Muscle of back (tissue), 13 donors: ENCODE measurements at places on chromosomes 5 and 9.

- peak; percentile 97 for DNase-seq
Observed at GRCh38 chr5:135993880-135994636, 34.7 kb upstream of the TGFBI start.

- DNase-seq: peak; percentile 72
Observed at GRCh38 chr5:80255431-80255810, 427 bp downstream of the SERINC5 start.

DNA sequence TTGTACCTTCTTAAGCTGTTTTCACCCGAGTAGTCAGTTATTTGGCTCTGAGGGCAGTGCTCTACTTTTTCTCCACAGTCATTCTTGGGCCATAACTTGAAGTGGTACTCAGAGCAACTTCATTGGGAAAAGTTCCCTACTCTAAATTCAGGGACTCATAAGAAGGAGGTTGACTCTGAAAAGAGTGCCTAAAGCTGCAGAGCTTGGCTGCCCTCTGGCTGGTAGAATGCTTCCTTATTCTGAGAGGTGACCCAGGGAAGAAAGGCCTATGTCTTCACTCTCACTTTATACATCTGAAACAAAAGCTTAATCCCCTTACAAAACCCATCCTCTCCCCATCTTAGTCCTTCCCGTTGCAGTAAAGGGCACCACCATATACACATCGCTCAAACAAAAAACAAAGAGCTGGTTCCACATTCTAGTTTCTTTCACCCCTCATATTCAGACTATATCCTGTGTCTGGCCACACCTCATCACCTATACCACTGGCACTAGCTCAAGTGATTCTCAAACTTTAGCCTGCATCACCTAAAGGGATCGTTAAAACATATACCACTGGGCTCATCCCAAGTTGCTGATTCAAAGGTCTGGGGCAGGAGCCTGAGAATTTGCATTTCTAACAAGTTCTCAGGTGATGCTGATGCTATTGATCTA, 7.9 kb downstream of the IGIP start:
- no peak for DNase-seq

- DNase-seq: no peak
Observed at GRCh38 chr9:3136686-3137346, 292.9 kb upstream of the PUM3 start.

DNA sequence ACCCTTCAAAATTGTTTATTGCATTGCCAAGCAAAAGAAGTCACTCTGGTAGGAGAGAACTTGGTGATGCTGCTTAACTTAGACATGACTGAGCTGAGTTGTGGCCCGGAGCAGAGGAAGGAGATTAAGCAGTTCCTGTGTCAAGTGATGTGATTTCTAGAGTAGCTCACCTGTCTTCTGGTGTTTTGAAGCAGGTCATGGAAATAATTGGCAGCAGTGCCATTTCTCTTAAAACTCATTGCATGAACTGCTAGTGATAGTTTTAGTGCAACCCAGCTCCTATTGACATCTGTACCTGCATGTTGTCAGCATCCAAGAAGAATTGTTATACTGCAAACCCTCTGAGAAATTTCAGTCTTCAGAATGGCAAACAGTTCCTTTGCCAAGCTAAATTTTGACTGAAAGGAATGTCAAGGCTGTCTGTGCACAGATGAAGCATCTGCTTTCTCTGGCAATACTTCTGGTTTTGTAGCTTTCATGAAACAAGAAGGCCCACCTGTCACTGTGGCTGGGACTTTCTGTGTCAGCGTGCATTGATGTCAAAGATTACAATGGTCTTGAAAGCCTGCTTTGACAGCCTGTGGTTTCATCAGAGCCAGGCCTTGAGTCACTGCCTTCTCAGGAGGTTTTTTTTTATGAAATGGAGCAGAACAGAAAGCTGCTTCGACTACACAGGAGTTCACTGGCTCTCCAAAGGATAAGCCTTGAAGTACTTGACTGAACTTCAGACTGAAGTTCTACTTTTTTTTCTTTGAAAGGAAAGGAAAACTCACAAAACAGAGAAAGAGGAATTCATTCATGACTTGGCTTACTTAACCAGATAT, 90.6 kb downstream of the RALGPS1 start:
- DNase-seq: no peak

- DNase-seq: peak; percentile 76
Observed at GRCh38 chr9:38311382-38312270, 80.9 kb upstream of the ALDH1B1 start.

DNA sequence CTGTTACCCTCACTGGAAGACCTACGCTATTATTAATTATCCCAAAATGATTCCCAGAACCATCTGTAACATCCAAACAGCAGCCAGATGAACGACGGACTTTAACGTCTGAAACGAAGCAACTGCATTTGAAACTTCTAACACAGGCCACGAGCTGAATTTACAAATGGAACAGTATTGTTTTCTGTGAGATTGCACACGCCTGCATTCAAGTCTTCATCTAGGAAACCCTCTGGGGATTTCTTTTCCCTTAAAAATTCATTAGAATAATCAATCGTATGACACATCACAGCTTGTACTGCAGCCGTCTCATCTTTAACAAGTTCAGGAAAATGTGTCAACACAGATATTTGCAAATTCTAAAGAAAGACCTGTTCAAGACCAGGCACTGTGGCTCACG, 80.2 kb downstream of the MYO10 start:
- DNase-seq: no peak

- DNase-seq: peak; percentile 84
Observed at GRCh38 chr5:82351754-82352145, 73.6 kb upstream of the RPS23 start.

- peak; percentile 83 for DNase-seq
Observed at GRCh38 chr9:110752766-110753165, 84.2 kb downstream of the MUSK start.

DNA sequence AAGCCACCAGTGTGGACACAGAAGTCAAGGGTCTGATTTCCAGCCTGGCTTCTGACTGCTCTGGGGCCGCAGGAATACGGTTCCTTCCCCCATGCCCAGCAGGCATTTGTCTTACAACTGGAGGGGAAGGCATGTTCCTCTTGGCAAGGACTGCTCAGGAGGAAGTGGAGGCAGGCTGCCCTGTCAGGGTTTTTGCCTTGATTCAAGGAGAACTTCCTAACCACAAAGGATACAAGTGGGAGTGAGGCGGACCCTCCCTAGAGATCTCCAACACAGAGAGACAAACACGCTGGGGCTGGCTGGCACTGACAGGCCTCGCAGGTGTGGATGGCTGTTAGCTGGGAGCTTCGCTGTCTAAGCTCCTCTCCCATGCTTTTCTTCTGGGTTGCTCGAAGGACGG, 19.1 kb downstream of the TGFBI start:
- DNase-seq: no peak

DNA sequence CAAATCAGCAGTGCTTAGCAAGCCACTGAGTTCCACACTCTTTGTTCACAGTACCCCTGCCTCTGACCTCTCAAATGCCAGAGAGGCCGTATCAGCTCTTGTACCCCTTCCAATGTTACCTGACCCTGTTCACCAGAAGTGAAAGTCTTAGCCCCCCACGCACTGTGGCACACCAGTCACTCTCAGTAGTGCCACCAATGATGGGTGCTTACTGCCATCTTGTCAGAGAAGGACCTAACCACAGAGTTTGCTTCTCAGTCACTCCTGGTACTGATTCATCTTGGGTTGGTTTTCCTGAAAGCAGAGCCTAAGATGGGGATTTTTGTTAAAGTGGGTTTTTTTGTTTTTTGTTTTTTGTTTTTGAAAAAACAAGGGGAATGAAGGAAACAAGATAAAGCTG, 28.8 kb upstream of the PANK3 start:
- DNase-seq: no peak

- no peak for DNase-seq
Observed at GRCh38 chr9:119803679-119804078, 434.4 kb upstream of the BRINP1 start.

GRCh38 chr9:128863647-128864046, 18.1 kb downstream of the KYAT1 start:
- DNase-seq: no peak

- no peak for DNase-seq
Observed at GRCh38 chr9:27672718-27673117, 99.4 kb upstream of the C9orf72 start.

DNA sequence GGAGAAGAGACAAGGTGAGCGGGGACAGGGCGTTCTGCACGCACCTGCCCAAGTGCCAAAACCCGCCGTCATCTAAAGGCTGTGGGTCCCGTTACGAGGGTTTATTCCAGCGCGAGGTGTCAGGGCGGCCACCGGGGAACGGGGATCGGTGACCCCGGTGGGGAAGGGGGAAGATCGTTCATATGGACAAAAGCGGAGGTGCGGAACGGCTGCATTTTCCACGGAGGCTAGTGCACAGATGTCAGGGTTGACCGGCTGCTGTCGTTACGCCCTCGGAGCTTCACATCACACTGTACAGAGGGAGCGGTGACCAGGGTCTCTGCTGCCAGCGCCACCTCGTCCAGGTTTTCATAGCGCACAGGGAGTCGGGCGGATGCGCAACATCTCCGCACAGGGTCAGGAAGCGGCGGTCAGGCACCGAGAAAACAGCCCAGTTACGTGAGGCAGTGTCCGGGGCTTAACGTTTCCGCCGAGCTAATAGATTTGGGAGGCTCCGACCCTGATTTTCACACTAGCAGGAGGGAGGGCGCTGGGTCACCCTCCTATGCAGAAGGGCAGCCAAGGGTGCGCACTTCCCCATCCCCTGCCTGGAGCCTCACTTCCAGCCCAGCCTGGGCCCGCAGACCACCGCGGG, 13.5 kb downstream of the BTNL9 start:
- no peak for DNase-seq

DNA sequence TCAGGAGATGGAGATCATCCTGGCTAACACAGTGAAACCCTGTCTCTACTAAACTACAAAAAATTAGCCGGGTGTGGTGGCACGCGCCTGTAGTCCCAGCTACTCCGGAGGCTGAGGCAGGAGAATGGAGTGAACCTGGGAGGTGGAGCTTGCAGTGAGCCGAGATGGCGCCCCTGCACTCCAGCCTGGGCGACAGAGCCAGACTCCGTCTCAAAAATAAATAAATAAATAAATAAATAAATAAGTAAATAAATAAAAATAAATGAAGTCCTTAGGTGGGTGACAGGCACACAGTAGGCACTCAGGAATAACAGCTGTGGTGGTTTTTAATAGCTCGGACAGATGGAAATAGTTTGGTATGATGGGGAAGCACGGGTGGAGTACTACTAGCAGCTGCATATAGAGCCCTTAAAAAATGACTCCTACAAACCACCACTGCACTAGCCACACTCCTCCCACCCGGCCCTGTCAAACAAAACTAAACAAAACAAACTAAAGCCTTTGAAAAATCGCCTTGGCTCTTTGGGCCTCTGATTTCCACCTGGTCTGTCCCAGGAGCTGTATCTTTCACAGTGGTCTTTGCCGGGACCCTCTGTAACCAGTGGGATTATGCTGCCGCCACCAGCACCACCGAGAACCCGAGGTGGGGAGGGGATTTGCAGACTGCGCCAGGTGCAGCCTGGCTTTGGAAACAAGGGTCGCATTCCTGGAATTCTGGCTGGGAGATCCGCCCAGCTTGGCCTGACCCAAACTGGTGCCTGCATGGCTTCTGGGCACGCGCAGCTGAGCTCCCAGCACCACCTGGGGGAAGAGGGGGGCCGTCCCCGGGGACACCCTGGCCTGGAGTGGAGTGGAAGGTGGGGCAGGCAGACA, 5.1 kb upstream of the WDR5 start:
- DNase-seq: peak; percentile 59

GRCh38 chr5:136057401-136058038, 28.7 kb downstream of the TGFBI start:
- peak; percentile 85 for DNase-seq

- DNase-seq: no peak
Observed at GRCh38 chr9:137173796-137174664, 2.2 kb upstream of the TMEM210 start.

DNA sequence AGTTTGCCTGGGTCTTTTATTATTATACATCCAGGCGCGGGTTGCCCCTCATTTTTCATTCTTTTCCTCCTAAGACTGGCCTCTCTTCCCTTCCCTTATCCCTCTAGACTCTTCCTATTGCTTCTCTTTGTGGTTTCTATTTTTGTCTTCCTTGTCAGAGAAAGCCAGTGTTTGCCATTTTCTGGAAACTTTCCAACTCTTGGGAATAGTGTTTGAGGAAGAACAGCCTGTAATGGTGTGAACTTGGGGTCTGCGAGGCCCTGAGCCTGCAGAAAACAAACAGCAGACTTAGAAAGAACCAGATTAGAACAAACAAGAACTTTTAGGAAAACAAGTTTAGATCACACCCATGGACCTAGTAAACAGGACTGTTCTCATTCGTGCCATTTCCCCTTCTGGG, 15.5 kb downstream of the PRKACG start:
- DNase-seq: no peak

DNA sequence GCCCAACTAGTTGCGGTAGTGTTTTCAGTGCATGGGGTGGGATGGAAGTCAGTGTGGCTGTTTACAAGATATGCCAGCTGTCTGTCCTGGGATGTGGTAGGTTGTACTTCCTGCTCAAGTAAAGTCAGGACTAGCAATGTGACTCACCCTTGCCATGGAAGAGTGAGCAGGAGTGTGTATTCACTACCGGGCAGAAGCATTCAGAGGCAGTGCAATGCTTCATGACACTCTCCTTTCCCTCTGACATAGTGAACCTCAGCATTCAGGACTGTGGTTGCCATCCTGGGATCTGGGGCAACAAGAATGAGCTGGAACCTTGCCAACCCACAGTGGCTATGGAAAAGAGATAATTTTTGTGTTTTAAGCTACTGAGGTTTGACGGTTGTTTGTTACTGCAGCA, 68.9 kb downstream of the BOD1 start:
- no peak for DNase-seq
